ENCODE measurements at places on chromosomes 12 and 14.

- no peak for DNase-seq
Measured at GRCh38 chr14:99751539-99752485, 41.4 kb upstream of the EML1 start.

DNA sequence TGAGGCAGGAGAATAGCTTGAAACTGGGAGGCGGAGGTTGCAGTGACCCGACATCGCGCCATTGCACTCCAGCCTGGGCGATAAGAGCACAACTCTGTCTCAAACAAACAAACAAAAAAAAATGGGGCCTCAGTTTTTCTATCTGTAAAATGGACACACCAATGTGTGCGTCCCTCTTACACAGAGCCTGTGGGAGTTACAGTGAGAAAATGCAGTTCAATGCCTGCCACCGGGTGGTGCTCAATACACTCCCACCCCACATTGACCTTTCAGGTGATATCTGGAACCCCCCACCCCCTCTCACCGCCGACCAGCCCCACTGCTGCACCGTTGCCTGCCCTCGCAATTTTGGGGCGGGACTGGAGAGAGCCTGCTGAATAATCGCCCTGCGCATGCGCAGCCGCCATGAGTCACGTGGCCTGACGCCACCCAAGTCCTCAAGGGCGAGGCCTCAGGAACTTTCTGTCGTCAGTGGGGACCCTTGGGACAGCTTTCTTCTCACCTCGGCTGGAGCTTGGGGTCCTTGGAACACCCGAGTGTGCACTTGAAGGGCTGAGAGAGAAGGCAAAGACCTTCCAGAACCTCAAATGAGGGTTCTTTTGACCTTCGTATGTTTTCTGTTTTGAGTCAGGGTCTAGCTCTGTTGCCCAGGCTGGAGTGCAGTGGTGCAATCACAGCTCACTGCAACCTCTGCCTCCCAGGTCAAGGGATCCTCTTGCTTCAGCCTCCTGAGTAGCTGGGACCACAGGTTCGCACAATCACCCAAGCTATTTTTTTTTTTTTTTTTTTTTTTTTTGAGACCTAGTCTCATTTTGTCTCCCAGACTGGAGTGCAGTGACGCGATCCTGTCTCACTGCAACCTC lies 14.6 kb upstream of the CABP1 start:
- no peak for DNase-seq

- no peak for DNase-seq
Measured at GRCh38 chr12:72291175-72291574, 19.0 kb downstream of the TRHDE start.

DNA sequence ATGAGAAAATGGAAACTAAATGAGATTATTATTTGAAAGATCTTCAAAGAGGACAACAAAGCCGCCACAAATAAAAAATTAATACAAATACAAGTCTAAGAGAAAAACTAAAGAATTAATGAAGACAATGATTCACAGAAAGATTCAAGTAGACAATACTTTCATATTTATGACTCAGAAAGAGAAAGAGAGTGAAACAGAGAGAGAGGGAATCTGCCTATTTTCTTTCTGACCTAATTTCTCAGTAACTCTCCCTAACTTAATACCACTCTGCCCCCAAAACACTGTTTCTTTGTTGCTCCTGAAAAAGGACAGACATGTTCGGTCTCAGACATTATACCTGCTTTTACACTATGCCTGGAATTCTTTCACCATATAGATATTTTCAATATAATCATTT lies 259.1 kb downstream of the SLC6A15 start:
- DNase-seq, result no peak

- DNase-seq, result no peak
Measured at GRCh38 chr14:92224358-92224954, 98.5 kb upstream of the SLC24A4 start.

DNA sequence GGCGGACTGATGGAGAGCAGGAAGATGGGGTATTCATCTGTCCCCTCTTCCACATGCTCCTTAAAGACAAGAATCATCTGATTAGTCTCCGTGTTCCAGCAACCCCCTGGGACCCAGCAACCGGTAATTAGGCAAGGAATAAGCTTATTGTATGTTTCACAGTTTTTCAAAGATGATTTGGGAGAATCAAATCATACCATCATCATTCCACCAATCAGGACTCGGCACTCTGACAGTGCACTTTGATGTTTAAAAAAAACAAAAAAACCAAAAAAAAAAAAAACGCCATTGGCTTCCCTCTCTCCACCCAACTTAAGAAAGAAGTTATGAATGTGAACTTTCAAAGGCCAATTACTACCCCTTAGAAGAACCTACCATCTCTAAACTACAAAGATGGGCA lies 1.3 kb upstream of the DYNC1H1 start:
- DNase-seq, result no peak
